ENCODE measurements at places on chromosomes 1 and 21.

DNA sequence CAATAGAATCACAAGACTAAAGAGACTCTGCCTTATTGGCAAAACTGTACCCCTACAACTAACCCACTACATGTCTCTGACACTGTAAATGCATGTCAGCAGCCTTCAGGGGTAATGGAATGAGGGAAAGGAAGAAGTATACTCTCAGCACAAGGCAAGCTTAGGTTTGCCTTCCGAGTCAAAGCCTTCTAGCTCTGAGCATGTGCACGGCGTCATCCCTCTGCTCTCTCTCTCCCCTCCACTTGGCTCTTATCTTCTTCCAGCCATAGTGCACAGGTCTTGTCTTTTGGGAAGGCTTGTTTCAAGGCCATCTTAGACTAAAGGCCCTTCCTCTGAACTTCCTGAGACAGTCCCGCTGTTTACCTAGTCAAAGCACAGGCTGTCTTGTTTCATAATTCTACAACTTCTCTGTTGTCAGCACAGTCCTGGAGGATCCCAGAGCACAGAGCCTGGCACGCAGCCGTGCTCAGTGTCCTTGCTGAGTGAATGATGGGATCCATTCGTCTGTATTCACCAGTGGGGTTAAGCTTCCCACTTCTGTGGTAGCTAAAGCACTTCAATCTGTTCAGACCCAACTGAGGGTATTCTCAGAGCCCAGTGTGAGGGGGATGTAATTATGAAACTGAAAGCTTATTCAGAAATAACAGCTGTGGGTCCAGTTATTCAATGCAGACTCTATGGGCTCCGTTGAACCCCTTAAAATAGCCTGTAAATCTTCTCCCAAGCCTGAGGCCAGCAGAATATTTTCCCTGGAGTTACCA lies 166.5 kb upstream of the PLD5 start:
- DNase-seq: no peak

GRCh38 chr1:243396876-243397275 lies 141.0 kb downstream of the SDCCAG8 start:
- DNase-seq: no peak

- no peak for DNase-seq
Measured at GRCh38 chr1:207964195-207964966, 53.5 kb upstream of the CD34 start.

GRCh38 chr1:212557739-212558692 lies 50.5 kb upstream of the ATF3 start:
- DNase-seq: no peak

GRCh38 chr1:207911856-207912760 lies 1.2 kb upstream of the CD34 start:
- no peak for DNase-seq

GRCh38 chr1:194503209-194503608 lies 1316.8 kb upstream of the B3GALT2 start:
- no peak for DNase-seq

DNA sequence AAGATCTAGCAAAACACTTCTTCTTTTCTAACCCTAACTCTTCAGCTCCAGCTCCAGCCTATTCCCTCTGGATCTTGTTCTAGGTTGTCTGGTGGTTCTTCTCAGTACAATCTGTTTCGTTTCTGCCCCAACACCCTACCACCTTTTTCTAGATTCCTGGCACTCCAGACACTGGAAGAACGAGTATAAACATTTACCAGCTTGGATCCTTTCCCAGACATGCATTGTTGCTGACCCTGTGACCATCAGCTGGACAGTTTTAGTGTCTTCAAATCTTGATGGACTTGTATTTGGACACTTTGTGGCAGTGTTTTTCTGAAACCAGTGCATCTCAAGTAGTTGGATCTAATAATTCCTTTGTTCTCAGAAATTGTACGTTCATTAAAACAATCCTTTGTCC lies 30.6 kb upstream of the CACNA1E start:
- no peak for DNase-seq

- DNase-seq: no peak
Measured at GRCh38 chr1:183048087-183049085, 25.2 kb downstream of the LAMC1 start.

DNA sequence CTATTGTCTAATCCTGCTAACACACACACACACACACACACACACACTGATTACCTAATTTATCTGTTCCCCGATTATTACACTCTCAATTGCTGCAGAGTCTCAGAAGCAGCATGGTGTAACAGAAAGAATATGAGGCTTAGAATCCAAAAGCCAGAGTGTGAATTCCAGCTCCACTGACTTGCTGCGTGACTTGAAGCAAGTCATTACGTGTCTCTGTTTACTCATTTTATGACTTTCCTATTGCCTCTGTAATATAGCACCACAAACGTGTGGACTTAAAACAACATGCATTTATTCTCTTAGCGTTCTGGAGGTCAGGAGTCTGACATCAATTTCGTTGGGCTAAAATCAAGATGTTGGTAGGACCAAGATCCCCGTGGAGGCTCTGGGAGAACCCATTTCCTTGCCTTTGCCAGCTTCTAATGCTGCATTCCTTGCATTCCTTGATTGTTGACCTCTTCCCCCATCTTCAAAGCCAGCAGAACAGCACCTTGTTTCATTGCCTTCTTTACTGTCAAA lies 55.9 kb upstream of the ATP5PO start:
- no peak for DNase-seq
